Activated CD4-positive, alpha-beta T cell treated with anti-CD3 and anti-CD28 coated beads, Interleukin-2, amount 50 U/mL, for 48 hours (primary cell): ENCODE measurements at places on chromosomes 5 and 9.

GRCh38 chr5:163535290-163535689, 29.9 kb downstream of the MAT2B start:
- no peak for DNase-seq

- no peak for DNase-seq
These were observed 48.9 kb upstream of the SLC2A8 start for GRCh38 chr9:127347831-127348776.

GRCh38 chr9:134290603-134291451, 35.4 kb upstream of the RXRA start:
- DNase-seq, result no peak

GRCh38 chr5:103745353-103746065, 182.9 kb upstream of the NUDT12 start:
- no peak for DNase-seq

- DNase-seq, result no peak
These were observed 25.7 kb upstream of the NR5A1 start for GRCh38 chr9:124532897-124533296.

DNA sequence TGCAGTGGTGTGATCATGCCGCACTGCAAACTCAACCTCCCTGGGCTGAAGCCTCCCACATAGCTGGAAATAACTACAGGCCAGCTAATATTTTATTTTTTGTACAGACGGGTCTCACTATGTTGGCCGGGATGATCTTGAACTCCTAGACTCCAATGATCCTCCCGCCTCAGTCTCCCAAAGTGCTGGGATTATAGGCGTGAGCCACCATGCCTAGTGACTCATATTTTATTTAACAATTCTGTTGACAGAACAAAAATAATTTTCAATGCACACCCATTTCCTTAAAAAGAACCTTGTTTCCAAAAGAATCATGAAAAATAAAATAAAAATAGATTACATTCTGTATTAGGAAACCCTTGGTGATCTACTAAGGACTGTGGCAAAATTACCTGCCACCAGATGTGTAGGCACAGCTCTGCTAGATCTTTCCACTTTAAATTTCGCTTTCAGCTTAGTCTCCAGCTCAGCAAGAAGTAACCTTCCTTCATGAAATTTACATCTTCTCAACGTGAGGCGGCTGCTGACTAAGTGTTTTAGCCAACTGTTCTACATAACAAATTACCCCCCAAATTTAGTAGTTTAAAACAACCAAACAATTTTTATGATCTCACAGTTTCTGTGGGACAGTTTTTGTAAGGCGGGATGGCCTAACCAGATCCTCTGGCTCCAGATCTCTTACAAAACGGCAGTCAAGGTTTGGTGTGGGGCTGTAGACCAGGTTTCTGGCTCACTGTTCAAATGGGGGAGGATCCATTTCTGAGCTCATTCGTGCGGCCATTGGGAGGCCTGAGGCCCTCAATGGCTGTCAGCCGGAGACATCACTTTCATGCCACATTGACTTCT, 32.6 kb upstream of the GOLPH3 start:
- DNase-seq, result no peak
